T-helper 17 cell (primary cell): ENCODE measurements at places on chromosomes 16 and 17.

GRCh38 chr16:64615630-64616280, 506.1 kb downstream of the CDH11 start:
- DNase-seq = no peak

DNA sequence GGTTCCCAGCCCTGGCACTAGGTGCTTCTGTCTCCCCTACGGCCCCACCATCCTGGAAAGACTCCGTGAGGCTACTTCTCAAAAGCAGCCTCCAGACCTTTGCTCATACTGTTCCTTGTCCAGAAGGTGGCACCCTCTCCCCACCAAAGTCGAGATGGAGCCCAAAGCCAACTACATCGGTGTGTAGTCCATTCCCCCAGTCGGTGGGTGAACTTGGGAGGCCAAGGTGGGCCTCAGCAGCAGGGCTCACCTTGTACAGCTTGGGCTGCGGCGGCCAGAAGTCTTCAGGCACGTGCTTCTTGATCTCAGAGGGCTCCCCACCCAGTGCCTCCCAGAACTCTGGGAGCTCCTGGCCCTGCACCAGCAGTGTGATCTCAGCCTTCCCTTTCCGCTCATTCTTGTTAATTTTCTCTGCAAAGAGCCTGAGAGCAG, 10.2 kb downstream of the FLII start:
- DNase-seq = no peak

- no peak for DNase-seq
Observed at GRCh38 chr17:17793378-17794214, 43.2 kb downstream of the SREBF1 start.

GRCh38 chr17:57539529-57540301, 205.4 kb downstream of the CCDC182 start:
- no peak for DNase-seq

GRCh38 chr17:81110488-81111040, 54.7 kb upstream of the PVALEF start:
- no peak for DNase-seq

GRCh38 chr16:48099455-48099854, 56.3 kb downstream of the ABCC12 start:
- no peak for DNase-seq

DNA sequence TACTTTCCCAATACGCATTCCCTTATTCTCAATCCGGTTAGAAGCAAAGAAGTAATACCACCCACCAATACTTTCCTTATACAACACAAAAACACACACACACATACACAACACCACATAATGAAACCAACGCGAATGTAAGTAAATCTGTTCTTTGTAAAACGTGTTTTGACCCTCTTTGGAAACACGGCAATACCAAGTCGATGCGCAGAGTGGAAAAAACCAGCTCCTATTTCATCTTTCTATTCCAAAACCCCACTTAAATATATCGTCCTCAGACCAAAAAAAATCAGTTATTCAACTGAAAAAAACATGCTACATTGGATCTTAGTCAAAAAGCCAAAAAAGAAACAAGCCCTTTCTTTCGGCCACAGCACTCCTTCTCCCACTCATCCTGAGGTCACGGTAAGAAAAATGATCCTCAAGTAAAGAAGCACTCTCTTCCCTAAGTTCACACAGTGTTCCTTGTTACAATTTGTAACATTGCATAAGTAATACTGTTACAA, 31.0 kb upstream of the ARL4D start:
- DNase-seq = no peak

GRCh38 chr16:77277571-77277970, 78.4 kb downstream of the SYCE1L start:
- DNase-seq = no peak

DNA sequence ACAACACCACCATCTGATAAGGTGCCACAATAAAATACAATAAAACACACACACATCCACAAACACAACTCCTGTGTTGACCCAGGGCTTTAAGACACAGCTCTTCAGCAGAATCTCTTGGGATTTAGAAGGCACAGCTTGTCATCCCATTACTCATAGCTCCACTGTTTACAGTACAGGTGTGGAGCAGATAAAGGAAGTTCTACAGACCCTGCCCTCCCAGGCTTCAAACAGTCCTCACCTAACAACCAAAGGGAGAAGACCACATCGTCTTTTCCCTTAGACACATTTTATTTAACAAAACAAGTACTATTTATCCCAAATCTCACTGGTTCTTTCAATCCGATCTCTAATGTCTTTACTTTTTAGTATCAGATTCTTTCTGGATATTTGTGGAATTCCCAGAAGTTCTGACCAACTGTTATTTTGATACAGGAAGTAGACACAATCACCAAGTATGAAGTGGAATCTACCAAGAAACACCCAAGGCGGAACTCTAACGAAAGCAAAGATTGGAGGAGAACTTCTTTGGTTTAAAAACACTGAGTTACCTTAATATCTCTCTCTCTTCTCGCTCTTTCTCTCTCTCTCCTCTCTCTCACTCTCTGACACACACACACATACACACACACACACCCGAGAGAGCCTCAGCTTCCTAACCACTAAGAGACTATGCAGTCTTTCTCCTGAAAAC, 46.1 kb downstream of the CYTH1 start:
- DNase-seq = no peak

DNA sequence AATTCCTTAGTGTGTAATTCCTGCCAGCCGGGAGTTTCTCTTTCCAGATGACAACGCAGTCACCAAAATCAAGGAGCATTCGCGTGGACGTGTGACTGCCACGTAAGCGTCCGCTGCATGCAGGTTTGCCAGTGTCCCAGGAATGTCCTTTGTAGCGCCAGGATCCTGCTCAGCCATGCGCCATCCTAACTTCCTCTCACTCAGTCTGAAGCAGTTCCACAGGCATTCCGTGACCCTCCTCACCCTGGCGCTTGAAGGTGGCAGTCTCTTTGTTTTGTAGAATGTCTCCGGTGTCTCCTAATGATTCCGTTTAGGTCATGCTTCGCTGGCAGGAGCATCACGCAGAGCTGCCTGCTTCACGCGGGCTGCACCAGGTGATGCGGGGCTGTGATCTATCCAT, 88.6 kb downstream of the RPTOR start:
- no peak for DNase-seq

GRCh38 chr17:60386147-60387058, 5.5 kb downstream of the USP32 start:
- DNase-seq = no peak

- DNase-seq = no peak
Observed at GRCh38 chr17:21176773-21177395, 37.1 kb downstream of the TMEM11 start.

DNA sequence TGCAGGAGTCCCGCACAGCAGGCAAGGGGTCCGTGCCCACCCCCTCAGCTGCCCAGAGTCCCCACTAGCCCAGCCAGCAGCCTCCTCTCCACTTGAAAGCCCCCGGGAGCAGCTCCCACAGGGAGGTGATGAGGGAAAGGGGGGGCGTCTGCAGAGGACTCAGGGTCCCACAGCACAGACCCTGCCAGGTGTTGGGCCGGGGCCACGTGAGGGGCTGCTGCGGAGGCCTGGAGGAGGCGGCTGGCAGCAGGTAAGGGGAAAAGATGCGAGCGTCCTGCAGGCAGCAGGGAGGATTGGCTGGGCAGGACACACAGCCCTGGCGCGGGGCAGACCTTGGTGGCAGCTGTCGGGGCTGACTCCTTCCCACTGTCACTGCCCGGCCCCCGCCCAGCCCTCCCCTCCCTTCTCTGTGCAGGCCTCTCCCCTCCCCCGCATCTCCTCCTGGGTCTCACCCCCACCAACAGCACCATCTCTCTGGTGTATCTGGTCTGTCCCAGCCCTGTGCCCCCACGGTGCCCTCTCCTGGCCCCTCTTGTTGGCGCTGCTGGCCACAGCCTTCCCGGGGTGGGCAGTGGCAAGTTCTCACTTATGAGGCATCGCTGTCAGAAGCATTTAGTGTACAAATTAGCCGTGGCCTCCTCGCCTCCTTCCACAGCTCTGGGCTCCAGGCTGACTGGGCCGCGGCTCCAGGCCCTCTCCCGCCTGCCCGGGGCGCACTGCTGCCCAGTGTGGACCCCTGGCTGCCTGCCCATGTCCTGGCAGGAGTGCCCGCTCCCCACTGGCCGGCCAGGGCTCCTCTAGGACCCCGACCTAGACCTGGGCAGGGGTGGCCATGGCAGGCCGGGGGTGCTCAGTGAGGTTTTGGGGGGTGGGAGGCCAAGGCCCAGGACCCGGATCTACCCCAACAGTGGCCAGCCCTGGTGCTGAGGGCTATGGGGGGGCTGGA, 4.4 kb upstream of the PRR35 start:
- no peak for DNase-seq

DNA sequence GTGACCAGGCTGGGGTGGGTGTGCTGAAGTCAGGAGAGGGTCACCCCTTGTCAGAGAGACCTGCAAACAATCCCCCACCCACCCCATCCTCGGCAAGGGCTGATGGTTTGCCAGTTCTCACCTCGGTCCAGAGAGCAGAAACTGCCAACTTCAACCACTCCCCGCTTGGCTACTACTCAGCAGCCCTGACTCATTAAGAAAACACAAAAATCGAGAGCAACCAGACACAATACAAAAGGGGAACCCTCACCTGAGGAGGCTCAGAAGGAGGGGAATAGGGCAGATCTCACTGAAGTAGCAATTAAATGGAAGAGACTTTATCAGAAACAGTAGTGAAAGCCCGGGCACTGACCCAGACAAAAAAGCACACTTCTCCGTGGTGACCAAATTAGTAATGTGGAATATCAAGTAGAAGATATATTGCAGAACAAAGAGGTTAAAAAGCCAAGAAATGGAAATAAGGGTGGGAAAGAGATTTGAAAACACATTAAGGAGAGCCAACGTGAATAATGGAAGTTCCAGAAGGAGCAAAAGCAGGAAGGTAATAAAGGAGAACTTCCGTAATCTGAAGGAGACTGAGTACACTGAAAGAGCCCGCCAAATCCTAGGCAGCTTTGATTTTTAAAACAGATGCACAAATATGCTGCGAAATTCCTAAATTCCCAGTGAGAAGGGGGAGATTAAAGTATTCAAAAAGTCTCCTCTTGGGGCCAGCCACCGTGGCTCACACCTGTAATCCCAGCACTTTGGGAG, 23.6 kb downstream of the CENPV start:
- no peak for DNase-seq

- DNase-seq = no peak
Observed at GRCh38 chr16:2337431-2338296, 2.9 kb downstream of the ABCA3 start.

DNA sequence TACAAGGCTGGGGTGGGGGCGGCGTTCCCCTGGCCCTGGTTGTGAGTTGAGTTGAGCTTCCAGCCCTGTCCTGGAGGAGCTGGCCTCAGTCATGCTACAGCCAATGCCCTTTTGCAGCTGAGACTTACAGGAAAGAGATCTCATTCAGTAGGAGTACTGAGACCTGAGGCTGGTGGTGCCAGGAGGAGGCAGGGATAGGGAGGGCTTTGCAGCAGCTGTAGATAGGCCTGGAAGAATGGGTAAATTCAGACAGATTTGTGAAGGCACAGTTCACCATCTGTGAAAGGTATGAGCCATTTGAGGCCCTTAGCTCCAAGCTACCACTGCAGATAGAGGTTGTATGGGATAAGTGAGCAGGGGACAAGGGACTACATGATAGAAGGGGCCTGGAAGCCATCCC, 5.6 kb downstream of the STX4 start:
- no peak for DNase-seq

- no peak for DNase-seq
Observed at GRCh38 chr16:77868052-77868451, 79.7 kb downstream of the VAT1L start.

DNA sequence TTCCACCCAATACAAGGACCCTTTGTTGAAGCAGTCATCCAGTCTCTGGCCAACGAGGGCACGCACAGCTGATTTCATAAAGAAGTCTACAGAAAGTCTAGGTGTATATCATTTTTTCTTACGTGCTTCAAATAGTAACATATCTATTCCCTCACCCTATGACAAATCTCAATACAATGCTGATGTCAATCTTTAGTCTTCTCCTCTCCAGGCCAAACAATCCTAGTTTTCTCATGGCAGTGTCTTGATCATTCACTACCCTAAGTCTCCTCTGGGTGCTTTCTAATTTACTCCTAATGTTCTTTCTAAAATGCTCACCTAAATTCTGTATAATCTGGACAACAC, 92.6 kb downstream of the CACNG1 start:
- DNase-seq = no peak

DNA sequence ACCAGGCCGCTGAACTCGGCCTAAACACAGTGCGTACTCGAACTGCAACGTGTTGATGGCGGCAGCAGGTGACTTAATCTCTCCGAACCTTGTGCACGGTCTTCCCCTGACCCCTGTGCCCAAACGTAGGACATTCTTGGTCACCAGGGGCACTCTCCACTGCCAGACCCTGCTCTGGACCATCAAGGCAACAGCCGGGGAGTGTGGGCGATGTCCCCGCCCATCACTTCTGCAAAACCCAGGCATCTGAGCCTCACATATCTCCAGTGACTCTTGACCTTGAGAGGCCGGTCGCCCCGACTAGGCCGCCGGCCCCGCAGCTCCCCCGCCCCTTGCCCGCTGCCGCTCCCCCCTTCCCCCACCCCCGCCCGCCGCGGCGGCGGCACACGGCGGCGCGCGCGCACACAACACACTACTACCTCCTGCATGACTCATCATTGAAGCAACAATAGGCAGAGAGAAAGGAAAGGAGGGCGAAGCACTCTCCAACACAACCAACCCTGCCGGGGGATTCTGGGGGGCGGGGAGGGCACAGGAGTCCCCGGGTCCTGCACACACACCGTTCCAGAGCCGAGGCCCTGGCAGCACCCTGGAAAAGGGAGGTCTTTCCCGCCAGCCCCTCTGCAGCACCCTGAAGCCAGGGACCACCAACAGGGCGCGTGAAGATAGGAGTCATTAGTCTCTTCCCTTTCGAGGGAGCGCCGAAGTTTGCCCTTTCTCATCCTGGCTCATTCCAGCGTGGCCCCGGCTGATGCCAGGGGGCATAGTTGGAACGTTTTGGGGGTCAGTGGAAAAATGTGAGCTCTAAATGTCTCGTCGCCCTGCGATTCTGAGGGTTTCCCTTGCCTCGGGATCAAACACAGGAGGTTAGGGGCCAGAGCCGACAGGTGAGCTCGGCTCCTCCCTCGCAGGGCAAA, 1.9 kb downstream of the MNT start:
- DNase-seq = peak; percentile 37

DNA sequence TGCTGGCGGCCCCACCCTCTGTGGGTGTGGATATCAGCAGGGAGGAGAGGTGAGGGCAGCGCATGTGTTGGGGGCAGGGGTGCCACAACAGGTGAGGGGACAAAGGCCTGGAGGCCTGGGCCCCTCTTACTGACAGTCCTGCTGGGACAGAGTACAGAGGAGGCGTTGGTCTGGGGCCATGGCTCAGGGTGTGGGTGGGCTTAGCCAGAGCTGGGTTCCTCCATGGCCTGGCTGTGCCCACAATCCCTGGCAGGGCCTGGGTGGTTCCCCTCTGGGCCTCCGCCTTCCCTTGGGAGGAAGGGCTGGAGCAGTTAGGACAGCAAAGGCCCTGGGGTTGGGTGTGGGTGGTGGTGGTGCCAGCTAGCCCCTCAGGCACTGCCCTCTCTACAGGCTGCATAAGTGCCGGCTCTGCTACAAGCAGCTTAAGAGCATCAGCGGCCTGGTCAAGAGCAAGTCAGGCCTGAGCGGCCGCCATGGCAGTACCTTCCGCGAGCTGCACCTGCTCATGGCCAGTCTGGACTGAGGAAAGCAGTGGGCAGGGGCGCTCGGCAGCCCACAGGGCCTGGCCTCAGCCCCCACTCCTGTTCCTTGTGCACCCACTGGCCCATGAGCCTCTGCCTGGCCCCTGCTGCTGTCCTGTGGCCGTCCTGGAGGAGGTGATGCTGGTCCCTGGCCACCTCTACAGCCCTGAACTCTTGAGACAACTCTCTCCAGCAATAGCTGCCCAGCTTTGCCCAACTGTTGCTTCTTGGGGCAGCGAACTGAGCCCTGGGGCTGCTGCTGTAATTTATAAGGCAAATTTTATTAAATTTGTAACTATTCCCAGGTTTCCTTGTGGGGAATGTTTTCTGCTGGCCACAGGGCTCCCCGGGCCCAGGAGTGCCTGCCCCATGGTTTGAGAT, 21.1 kb downstream of the KATNB1 start:
- DNase-seq = no peak
